ENCODE measurements at places on chromosomes 1 and 21.

- DNase-seq: peak; percentile 63
Measured at GRCh38 chr1:114342376-114342775, 168.6 kb downstream of the TRIM33 start.

DNA sequence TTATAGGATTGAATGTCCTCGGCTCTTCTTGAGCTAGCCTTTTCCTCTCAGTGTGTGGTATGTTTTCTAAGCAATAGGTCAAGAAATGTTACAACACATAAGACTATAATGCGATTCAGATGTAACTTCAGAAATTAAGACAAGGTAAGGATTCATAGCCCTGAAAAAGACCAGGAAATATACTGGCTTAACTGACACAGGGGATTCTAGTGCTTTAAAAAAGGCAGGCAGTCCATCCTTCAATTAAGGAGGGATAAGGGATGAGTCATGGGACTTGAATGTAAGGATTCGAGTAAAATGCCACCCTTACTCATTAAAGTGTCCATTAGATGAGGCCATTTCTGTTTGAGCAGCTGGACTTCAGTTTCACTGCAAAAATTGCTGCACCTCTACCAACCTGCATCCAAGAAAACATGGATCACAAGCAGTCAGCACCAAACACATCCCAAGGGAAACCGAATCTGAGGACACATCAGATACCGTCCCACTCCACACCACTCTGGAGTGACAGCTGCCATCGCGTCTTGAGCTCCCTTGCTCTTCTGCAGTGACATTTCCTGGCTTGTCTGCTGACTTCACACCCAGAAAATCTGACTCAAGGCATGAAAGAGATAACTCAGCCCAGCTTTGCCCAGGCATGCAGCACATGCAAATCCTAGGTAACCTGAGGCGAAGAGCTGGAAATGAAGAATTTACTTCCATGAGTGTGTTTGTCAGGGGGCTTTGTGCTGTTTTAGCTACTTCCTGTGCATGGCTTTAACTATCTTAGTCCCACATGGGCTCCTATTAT, 37.8 kb downstream of the NGF start:
- no peak for DNase-seq

DNA sequence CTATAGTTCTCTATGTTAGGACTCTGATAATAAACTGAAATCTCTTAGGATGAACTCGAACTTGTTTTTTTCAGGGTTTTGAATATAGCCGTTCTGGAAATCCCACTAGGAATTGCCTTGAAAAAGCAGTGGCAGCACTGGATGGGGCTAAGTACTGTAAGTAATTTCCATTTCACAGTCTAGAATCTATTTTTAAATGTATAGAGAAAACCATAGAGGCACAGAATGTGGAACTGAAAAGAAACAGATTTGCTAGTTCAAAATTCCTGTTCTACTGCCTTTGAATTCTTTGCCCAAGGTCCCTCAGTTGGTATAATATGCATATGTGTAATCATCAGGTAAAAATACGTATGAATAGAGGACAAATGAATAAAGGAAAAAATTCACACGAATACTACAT, 4.8 kb downstream of the CTH start:
- DNase-seq: no peak

DNA sequence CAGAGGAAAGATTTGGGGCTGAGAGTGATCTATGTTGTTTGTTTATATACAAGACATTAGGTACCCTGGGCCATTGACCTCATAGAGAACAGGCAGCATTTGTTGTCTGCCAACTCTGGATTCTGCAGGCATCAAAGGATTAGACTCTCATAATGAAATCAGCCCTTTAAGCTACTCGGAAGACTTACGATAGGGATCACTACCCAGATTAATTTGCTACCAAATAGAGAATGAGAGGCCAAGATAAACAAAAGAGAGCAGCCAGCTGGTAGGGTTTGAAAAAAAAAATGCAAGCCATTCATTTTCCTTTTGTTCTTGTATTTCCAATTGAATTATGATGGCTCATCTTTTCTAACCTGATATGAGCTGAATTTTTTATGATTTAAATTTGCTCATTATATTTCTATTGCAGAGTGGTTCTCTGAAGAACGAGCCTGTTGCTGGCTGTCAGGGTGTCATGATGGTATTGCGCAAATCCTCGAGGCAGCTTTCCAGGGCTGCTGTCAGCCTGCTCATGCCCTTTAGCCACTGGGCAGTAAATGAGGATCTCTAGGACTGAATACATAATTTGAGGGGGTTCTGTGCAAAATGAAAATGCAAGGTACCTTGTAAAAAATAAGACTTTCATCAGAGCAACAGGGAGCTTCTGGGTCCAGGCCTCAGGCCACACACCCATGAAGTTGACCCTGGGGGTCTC, 116.4 kb upstream of the KCNJ15 start:
- no peak for DNase-seq

DNA sequence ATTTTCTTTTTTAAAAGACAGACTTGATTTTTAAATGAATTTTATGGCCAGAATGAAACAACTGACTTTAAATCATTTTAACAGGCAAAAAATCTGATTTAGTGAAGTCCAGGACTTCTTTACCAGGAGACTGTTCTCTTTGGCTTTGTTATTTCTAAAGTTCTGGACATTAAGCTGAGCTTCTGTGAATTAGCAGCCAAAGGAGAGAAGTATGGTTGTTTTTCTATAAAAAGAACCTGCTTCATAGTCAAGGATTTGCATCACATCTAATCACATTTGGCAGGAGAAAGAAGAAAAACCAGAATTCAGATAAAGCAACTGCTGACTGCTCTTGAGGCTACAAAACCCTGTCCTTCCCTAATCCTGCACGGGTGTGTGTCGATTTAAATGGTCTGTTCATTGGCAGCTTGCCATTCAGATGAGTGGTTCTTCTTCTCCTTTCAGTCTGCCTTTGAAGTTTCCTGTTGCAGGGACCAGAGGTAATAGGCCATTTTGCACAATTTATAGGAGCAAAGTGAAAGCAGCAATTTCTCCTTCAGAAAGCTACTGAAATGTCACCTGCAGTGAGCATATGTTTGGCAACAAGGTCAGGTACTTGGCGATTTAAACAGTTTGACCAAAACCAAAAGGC, 215.4 kb downstream of the OLFM3 start:
- DNase-seq: peak; percentile 6

GRCh38 chr1:60126723-60127122, 53.2 kb upstream of the C1orf87 start:
- DNase-seq: no peak

GRCh38 chr1:7942214-7942921, 1.7 kb upstream of the TNFRSF9 start:
- DNase-seq: peak; percentile 88

GRCh38 chr1:33516428-33516827, 44.0 kb downstream of the ZSCAN20 start:
- no peak for DNase-seq

DNA sequence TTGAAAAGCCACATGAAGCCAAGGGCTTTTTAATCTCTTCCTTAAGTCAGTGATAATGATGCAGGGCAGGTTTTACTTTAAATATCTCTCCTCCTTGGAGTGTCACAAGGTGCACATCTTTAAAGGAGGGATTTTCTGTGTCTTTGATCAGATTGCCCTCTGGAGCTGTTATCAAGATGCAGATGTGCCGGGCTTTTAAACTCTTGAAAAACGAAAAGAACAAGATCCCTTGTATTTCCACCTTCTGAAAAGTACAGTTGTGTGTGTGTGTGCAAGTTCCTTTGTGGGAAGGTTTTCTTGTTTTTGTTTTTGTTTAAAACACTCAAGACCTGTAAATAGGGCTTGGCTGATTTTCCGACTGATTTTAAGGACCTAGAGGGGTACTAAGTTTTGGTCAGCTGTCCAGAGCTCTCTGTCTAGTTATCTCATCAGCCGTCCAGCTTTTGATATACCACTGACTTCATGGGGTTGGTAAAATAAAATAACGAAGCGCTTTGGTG, 1.6 kb downstream of the MARK1 start:
- no peak for DNase-seq

DNA sequence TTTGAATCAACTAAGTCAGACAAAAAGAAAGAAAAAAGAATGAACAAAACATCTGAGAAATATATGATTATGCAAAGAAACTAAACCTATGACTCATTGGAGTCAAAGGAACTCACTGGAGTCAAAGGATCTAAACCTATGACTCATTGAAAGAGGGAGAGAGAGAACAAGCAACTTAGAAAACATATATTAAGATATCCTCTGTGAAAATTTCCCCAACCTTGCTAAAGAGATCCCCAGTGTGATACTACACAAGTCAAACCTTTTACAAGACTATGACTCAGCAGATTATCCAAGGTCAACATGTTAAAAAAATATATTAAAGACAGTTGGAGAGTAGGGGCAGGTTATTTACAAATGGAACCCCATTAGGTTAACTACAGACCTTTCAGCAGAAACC, 1538.3 kb downstream of the NCAM2 start:
- peak; percentile 33 for DNase-seq

DNA sequence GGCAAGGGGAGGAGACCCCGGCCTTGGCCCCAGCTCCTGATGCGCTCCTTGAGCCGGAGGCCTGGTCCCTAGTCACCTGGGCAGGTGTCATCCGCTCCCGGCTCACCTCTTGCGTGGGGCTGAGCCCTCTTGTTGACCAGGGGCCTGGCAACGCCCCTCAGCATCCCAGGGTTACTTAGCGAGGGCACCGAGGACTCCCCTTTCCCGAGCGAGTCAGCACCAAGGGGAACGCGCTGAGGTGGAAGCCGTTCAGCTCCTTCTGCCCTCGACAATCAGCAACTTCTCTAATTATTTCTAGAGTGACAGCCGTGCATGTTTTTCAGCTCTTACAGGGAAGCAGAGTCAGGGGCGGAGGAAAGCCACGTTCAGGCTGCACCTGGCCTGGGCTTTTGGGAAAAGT, 522 bp downstream of the SLC45A1 start:
- DNase-seq: no peak

DNA sequence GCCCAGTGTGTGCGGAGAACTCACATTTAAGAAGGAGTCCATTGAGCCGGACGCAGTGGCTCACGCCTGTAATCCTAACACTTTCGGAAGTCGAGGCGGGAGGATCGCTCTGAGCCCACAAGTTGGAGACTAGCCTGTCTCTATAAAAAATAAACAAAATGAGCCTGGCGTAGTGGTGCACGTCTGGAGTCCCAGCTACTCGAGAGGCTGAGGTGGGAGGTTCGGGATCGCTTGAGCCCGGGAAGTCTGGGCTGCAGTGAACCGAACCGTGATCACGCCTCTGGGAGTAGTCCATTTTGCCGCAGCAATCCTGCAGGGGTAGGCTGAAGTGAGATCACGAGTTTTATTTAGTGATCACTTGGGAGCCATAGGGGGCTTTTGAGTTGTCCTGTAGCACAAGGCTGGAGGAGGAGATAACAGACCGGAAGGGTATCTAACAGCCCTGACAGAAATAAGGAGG, 497 bp upstream of the FUCA1 start:
- DNase-seq: no peak

GRCh38 chr1:229371624-229372023, 28.8 kb upstream of the CCSAP start:
- DNase-seq: no peak

DNA sequence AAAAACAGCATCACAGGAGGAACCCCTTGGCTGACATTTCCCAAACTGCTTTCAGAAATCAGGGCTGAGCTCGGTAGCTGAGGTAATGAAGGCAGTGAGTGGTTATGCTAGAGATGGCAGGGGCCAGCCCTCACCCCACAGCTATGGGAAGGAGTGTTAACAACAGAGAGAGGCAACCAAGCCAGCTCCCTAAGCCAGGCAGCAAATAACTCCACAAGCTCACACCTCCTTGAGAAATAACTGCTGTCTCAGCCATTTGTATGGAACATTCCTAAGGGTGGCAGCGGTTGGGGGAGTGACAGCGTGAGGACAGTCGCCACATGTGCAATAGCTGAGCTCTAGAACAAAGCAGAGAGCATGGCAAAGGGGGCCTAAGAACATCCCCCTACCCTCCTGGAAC, 42.6 kb downstream of the LMX1A start:
- DNase-seq: no peak

- DNase-seq: no peak
Measured at GRCh38 chr21:17427157-17427556, 85.7 kb upstream of the CXADR start.

DNA sequence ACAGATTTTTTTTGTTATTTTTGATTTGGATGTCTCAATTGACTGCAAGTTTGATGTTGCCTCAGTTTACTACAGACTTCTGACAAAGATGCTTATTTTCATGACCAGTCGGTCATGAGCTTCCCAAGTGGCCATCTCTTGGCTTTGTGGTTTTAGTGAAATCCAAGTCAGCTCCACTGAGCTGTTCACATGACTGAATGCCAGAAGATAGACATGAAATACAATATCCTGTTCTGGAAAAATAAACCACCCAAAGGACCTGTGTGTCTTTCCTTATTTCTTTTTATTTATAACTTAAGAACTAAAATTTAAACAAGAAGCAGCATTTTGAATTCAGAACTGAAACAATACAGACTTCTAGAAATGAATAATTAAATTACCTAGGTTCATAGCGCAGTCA, 89.3 kb downstream of the HMCN1 start:
- no peak for DNase-seq

- no peak for DNase-seq
Measured at GRCh38 chr1:17799642-17800041, 44.5 kb downstream of the ACTL8 start.

GRCh38 chr1:207405814-207406213, 48.3 kb upstream of the CR2 start:
- no peak for DNase-seq

DNA sequence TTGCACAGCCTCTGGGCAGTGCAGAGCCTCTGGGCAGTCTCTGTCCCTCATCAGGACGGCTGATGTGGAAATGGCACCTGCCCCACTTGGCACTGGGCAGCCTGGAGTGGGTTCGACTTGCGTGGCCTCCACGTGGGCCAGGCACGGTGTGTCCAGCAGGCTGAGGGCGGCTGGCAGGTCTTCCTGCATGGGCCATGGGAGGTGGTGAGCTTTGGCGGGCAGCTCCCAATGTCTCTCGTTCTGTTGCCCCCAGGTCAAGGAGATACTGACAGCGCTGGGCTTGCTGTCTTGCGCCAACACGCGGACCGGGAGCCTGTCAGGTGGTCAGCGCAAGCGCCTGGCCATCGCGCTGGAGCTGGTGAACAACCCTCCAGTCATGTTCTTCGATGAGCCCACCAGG, 33.2 kb downstream of the TFF3 start:
- DNase-seq: no peak

- peak; percentile 13 for DNase-seq
Measured at GRCh38 chr1:38489844-38490270, 369.7 kb downstream of the RRAGC start.

GRCh38 chr1:200281201-200281835, 128.5 kb downstream of the ZNF281 start:
- DNase-seq: no peak

- no peak for DNase-seq
Measured at GRCh38 chr1:33438364-33439160, 7.7 kb upstream of the PHC2 start.

GRCh38 chr21:14572204-14572780, 26.2 kb upstream of the SAMSN1 start:
- no peak for DNase-seq

All from AML-193 (cell line).